NCI-H1105 treated with DMSO at 0.1 percent for 48 hours (cell line): ENCODE measurements at places on chromosomes 5 and 9.

GRCh38 chr9:37030611-37030939, 3.5 kb downstream of the PAX5 start:
- no peak for DNase-seq

DNA sequence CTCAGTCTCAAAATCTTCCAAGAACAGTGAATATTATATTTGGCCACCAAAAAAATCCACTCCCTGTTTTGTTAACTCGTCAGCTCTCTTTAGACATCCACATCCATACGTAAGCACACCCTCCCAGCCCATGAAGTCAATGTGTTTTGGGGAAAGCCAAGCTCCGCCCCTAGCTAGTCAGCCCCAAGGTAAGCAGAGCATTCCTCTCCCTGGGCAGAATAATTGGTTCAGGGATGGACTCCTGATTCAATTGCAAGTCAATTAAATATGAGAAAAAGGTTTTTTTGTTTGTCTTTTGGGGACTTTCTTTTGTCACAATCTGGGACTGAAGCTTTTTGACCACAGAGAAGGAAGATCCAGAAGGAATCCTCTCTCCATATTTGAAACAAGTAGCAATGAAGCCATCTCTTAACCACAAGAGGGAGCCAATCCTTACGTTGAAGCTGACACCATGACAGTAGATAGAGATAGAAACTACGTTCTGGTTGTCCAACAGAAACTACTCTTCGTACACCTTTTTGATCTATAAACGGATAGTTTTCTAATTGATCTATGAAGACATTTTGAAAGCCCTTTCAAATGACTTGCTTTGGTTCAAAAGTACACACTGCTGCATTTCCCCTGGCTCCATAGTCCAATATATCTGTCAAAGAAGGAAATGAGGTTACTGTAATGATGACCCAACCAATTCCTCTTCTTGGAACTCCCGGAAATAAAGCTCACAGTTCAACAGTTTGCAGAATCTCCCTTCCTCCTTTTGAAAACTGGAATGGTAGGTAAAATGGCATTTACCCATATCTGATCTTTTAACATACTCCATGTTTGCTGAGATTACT, 166.4 kb downstream of the TLE1 start:
- peak; percentile 43 for DNase-seq

DNA sequence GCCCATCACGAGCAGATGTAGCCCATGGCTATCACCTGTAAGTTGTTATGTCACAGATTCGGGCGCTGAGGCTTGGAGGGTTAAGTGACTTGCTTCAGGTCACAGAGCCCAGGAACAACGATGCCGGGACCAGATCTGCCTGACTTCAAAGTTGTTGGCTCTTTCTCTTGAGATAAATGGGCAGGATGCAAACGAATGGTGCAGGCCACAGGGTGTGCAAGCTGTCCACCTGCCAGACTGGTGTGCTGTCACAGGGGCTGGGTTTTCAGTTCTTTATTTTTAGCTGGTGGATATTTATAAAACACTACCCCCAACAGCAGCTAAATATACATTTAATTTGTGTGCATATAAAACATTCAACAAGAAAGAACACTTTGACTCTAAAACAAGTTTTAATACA, 17.7 kb upstream of the PHYKPL start:
- no peak for DNase-seq

DNA sequence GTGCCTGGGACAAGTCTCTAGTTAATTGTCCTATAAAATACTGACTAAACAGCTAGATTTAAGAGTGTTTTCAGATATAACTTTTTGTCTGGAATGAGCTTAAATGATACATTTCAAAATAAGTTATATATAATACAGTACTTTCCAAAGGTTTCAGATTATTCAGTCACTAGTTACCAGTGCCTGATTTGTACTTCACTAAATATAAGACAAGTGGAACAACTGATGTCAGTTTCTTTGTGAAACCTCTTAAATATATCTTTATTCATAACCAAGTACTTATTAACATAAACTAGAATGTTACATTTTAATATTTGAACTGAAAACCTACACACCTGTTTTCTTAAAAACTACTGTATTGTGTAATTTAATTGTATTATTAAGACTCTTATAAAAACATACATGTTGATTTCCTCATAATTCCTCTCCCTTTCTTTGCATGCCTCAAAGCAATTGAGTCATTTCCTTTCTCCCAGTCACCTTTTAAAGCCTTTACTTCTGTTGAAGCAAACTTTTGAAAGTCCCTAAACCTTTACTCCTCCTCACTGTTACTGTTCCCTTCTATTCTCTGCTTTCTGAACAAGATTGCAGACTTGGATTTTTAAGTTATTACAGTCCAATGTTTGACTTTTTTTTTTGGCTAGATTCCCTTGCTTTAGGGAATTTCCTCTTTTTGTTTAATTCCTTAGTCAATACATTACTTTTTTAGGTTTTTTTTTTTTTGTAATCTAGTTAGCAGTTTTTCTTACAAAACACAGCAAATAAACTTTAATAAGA, 8.7 kb upstream of the SEMA6A start:
- no peak for DNase-seq

- no peak for DNase-seq
Measured at GRCh38 chr9:101333926-101334702, 50.7 kb downstream of the BAAT start.

GRCh38 chr9:16458696-16459420, 411.6 kb downstream of the BNC2 start:
- DNase-seq, result no peak

GRCh38 chr9:8633784-8634183, 834.2 kb upstream of the DMAC1 start:
- no peak for DNase-seq

- DNase-seq, result no peak
Measured at GRCh38 chr9:111050819-111051218, 12.5 kb upstream of the LPAR1 start.

GRCh38 chr5:127602896-127603844, 45.7 kb upstream of the CTXN3 start:
- DNase-seq, result no peak

DNA sequence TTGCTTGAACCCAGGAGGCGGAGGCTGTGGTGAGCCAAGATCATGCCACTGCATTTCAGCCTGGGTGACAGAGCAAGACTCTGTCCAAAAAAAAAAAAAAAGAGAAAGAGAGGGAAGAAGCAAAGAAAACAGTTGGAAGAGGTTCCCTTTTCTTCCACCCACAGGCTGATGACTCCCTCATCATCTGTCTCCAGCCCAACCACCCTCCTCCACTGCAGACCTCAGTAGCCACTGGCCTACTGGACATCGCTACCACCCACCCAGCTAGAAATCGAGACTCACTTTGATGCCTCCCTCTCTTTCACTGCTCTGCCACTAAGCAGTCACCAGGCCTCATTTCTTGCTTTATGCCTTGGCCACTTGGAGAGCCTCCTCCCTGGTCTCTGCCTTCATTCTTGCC, 71.2 kb downstream of the NIPSNAP3B start:
- no peak for DNase-seq

GRCh38 chr9:77847626-77848025, 184.0 kb downstream of the GNAQ start:
- DNase-seq, result no peak

DNA sequence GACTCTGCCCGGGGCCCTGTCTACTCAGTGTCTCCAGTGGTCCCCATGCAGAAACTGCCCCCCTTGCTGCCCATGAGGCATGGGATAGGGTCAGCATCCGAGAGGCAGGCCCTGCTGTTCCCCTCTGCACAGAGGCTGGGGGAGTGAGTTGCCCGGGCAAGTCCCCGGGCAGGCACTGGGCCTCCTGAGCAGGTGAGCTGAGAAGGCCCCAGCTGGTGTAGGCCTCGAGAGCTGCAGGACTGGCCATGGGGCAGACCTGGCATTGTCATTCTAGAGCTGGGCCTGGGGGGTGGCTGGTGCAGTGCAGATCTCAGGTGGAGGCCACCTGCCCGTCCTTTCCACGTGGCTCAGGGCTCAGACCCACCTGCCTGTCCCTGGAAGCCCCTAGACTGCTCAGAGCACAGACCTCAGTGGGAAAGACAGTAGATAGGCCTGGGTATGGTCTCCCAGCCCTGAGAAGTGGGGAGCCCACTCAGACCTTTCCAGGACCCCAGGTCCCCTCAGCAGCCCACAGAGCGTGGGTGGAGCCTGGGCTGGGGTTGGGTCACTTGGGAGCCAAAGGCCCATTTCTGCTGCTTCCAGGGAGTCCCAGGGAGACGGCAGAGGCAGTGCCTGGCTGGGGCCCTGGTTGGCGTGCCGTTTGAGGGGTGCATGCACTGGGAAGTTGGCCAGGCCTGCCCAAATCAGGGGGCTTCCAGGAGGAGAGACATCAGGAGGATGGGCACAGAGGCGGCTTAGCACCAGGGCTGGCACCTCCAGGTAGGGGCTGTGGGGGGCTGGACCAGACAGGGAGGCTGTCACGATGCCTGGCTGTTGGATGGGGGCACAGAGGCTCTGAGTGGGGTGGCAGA, 4.8 kb upstream of the NOTCH1 start:
- DNase-seq, result no peak

- no peak for DNase-seq
Measured at GRCh38 chr5:6376974-6377520, 1.3 kb downstream of the MED10 start.

DNA sequence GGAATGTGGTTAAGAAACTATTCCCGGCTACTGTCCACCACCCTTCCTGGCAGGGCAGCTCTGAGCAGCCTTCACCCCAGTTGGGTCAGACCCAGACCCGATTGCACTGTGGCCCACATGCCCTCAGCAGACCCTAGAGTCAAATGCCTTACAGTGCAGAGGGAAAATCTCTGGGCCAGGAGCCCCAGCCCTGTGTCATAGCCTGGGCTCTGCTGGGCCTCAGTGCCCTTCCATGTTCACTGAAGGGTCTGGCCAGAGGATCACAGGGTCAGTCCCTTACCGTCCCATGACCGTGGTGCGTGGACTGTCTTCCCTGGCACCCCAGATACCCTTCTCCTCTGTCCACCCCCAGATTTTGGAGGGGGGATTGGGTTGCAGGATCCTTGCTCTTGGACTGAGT, 73.5 kb upstream of the COL5A1 start:
- DNase-seq, result no peak

DNA sequence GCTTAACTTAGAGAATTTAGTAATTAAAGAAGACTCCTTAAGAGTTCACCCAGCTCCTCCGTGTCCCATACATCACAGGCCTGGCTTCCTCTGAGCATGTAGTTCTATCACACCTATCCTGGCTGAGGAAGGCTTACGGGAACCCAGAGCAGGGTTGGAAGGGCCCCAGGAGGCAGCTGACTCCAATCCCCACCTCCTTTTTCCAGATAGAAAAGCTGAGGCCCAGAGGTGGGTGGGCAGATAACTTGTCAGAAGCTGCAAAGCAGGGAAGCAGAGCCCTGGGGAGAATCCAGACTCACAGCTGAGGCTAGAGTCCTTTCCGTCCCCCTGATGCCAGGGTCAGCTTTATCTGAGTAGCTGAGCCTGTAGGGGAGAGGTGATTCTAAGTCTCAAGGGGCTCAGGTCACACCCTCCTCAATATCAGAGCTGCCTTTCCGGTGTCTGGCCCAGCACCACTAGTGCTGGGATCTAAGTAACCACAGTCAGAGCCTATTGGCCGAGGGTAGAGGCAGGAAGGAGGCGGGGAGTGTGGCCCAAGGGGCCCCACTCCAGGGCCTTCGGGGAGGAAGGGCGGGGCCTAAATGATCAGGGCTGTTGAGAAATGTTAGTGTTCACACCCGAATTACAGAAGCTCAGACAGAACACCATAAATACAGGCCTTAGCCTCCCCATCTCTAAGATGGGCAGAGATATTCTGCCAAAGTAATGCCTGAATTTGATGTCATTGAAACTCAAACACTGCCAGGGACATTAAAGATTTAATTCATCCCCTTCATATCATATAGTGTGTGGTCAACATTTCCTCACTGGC, 9.9 kb downstream of the CCDC69 start:
- DNase-seq, result no peak

DNA sequence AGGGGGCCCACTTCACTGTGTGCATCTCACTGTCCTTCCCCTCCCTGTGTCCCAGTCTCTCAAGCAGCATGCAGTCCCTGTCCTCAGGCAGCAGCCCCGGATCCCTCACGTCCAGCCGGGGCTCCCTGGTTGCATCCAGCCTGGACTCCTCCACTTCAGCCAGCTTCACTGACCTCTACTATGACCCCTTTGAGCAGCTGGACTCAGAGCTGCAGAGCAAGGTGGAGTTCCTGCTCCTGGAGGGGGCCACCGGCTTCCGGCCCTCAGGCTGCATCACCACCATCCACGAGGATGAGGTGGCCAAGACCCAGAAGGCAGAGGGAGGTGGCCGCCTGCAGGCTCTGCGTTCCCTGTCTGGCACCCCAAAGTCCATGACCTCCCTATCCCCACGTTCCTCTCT, 62.8 kb upstream of the RARS1 start:
- no peak for DNase-seq

DNA sequence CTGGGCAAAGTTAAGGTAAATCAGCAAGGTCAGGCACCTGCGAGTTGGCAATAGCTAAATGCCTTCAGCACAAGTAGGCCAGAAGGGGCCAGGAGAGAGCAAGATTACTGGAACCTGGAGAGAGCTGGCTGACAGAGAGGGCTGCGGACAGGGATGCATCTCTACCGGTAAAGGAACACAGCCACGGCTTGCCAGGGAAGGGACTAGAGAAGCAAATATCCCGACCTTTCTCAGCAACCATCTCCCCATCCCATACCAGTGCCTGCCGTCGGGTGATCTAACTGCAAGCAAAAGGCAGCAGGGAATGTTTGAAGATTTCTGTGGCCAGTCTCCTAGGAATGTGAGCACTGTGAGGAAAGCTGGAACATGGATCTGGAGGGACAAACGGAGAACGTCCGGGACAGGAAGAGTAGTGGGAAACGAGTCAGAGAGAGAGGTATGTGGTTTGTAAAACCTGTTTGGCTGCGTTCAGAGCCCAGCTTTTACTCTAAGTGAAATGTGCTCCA, 15.9 kb upstream of the ABLIM3 start:
- DNase-seq, result no peak

- DNase-seq, result peak; percentile 66
Measured at GRCh38 chr5:109857405-109858031, 167.8 kb downstream of the MAN2A1 start.

GRCh38 chr5:143932584-143932983, 120.6 kb downstream of the HMHB1 start:
- no peak for DNase-seq

DNA sequence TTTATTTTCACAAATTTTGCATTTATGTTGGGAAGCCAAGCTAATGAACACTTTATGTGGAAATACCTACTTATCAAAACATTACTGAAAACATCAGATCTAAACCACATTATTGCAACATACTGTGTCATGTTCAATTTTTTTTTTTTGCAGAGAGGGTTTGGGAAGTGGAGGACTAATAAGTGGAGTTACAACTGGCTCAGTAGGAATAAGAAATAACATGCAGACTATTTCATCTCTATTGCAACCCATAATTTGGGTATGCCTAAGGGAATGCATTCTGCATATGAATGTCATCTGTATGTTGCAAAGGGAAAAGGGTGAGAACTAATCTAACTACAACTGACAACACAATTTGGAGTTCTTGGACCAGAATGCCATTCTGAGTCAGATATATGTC, 41.8 kb downstream of the APC start:
- no peak for DNase-seq

GRCh38 chr5:62199792-62200716, 106.0 kb upstream of the KIF2A start:
- no peak for DNase-seq

GRCh38 chr9:130313103-130313858, 47.7 kb downstream of the HMCN2 start:
- no peak for DNase-seq

- DNase-seq, result no peak
Measured at GRCh38 chr9:82783045-82783444, 279.9 kb downstream of the RASEF start.
